Vagina (tissue), 2 donors: ENCODE measurements at places on chromosomes 7 and 10.

DNA sequence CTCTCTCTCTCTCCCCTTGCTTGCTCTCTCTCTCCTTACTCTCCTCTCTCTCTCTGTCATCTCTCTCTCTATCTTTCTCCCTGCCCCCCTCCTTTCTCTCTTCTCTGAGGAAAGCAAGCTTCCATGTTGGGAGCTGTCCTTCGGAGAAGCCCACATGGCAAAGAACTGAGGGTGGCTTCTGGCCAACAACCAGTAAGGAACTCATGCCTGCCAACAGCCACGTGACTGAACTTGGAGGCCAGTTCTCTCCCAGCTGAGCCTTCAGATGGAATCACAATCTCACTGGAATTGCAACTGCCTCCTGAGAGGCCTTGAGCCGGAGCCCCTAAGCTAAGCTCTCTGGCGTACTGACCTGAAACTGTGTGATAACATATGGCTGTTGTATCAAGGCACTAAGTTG is 12.0 kb upstream of the DHTKD1 start:
- no peak for DNase-seq

GRCh38 chr7:151312831-151313809 is 28.5 kb upstream of the NUB1 start:
- DNase-seq, result no peak

DNA sequence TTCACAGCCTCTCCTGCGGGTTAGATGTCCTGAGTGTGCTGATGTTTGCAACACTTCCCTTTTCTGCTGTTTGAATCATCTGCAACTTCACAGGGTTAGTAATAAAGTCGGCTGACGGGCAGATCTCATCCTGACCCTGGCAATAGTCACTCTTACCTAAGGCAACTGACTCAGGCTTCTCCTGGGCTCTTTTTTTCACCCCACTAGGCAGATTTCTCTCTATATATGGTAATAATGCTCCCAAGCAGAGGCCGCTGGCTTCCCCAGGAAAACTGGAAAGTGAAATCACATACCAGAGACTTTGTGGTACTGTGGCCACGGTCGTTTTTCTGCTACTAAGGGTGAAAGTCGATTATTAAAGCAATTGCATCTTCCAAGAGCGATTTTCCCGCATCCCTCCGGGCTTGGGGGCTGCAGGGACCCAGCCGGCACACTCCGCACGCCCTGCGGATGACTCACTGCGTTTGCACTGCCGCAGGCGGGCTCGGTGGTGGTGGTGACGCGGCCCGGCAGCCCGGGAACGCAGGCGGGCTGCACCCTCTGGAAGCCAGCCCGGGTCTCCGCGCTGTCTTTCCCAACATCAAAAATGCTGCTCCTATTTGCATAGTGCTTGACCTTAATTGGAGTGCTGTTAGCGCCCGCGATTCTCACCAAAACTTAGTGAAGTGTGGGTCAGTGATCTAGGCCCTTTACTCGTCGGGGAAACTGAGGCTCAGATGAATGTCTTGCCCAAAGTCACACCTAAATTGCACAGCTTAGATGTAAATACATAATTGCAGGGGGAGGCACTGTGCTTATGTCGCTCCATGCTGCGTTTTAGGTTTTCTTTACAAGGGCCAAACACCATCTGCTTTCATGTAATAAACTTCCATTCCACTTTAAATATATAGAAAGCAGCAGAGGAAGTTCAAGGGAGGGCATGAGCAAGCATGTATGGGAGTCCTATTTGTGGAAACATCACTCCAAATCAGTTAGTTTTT is 47.6 kb upstream of the ITGB1 start:
- no peak for DNase-seq

DNA sequence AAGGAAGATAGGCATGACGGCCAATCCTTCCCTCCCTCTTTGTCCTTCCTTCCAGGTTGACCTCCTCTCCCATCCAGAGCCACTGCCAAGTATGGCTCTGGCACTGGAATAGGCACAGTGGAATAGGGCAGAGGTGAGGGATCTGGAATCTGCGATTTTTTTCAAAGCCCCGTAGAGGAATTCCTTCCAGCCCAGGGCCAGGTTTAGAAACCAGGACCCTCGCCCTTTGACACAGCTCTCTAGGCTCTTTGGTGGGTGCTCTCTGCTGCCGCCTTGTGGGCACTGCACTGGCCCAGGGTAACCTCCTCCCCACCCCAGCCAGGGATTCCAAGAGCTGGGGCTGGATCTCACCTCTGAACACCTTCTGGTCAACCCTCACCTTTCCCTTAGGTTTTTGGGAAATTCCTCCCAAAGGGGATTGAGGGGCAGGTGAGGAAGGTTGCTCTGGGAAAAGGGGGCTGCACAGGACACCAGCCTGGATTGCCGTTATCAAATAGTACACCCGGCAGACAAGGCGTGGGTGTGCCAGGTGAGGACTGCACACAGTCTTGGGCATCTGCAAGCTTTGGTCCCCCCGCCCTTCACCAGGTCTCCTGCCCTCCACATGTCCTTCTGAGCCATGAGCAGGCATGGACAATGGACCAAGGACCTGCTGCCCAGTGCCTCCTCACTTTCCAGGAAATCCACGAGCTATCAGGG is 22.8 kb downstream of the C10orf105 start:
- DNase-seq, result no peak

GRCh38 chr10:6746782-6747181 is 166.7 kb upstream of the PRKCQ start:
- DNase-seq, result no peak

DNA sequence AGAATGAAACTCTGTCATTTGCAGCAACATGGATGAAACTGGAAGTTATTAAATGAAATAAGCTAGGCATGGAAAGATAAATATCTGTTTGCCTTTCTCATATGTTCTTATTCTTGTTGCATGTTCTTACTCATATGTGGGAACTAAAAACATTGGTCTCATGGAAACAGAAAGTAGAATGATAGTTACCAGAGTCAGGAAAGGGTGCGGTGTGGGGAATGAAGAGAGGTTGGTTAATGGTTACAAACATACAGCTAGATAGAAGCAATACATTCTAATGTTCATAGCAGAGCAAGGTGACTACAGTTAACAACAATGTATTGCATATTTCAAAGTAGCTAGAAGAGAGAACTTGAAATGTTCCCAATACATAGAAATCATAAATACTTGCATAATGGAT is 105.1 kb downstream of the FAM107B start:
- no peak for DNase-seq

DNA sequence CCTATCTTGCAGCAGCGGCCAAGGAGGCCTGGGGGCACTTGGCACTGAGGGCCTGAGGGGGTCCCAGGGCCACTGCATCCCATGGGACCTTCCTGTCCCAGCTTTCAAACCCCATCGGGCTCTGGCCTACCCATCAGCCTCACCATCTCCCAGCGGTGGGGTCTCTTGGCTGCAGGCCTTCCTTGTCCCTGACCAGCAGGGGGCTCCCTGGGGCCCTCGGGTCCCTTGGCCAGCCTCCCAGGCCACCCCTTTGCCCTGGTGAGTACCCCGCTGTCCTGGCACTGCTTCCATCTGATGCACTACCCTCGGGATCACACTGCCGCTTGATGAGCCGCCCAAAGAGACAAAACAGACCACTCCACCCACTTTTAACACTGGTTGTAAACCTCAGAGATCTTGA is 43.5 kb downstream of the YKT6 start:
- DNase-seq, result no peak

DNA sequence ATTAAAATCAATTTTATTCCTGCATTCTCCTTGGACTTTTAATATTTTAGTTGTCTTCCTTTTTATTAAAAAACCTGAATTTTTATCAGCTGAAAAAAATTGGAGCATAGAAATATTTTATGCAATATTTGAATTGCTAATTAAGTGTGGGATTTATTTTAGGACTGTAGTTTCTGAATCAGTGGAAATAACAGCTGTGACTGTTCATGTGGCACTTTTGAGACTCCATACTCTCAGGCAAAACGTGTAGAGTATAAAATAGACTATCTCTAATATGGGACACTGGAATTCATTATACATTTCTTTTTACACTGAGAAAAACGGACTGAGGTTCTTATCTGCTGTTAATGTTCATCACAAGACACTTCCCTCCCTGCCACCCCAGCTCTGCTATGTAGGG is 558.3 kb upstream of the TPK1 start:
- DNase-seq, result no peak

DNA sequence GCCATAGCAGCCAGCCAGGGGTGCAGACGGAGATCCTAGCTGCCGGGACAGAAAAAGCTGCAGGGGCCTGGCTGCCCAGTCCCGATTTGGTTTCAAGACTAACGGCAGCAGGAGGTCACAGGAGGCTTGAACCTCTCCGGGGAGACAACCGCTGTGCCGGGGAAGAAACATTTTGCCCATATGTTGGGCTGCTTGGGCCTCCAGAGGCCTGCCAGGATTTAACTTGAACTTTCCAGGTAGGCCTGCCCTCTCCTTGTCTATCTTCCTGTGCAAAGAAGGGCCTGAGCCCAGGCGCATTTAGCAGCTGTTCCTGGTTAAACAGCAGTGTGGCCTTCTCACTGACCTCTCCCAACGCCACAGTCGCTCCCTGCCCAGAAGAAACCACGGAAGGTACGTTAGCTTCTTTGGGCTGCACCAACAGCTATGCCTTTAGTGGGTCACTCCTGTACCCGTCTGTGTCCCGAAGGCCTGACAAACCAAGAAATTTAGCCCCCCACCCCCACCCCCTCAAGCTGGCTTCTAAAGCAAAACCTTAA is 17.1 kb upstream of the PTF1A start:
- DNase-seq, result no peak

DNA sequence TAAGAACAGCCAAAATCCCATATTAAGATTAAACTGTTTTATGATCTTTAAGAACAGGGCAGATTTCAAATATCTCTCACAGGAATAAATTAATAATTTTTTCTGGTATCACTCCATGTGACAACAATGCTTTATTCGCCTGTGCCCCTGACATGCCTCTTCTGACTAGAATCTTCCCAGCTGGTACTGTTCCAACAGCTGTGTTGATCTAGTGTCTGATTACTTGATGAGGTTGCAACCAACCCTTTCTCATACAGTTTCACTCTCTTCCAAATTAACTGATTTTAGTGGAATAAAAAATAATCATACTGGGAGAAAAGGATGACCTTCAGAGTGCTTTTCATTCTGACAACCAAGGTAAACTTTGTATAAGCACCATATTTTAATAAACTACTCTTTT is 151.9 kb downstream of the CHRM2 start:
- no peak for DNase-seq

GRCh38 chr7:70647801-70648498 is 484.0 kb upstream of the GALNT17 start:
- DNase-seq, result no peak

DNA sequence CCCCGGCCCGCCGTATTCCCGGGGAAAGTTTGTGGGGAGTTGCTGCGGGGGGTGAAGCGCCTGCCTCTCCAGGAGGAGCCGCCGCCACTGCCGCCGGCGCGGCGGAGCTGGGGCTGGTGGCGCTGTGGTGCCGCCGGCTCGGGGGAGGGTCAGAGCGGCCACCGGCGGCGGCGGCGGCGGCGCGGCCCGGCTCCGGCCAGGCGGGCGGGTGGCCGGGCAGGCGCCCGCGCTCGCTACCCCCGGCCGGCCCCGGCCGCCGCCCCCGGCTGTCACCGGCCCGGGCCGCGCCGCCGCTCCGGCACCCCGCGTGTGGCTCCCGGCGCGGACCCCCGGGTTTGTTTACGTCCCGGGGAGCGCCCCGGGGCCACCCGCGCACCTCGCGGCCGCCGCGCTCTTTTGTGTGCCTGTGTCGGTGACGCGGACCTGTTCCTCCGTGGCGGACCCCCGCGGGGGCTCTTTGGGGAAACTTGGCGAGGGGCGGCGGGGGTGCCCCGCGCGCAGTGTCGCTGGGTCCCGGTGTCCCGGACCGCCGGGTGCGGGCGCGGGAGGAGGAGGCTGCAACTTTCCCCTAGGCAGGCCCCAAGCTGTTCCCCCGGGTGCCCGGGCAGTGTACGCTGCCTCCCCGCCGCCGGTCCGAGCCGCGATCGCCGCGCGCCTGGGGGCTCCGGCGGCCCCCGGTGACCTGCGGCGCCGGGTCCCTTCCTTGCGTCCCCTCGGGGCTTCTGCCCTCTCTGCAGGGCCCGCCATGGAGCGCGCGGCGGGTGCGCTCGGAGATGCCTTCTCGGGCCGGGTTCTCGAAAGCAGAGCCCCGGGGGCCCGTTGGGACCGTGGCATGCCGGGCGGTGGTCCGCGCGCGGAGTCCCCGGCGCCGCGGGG is 593 bp upstream of the CUX1 start:
- DNase-seq, result no peak
